Pulmonary artery endothelial cell (primary cell): ENCODE measurements at places on chromosomes 2 and 18. TPM values are rescaled to one million over a fixed set of nuclear protein-coding genes. Genes with fewer than 3 reads are reported as not detected.

The BOK gene
- 39.4 and 57.5 TPM in 2 replicates for total RNA-seq

GRCh38 chr2:23561088-23561487 is 176.1 kb downstream of the KLHL29 start:
- no peak for DNase-seq

- no peak for DNase-seq
Measured at GRCh38 chr2:188132385-188132784, 159.3 kb upstream of the GULP1 start.

- DNase-seq, result no peak
Measured at GRCh38 chr2:73177645-73178255, 24.6 kb upstream of the NOTO start.
